Lung microvascular endothelial cell (primary cell): ENCODE measurements at places on chromosomes 13 and 19.

DNA sequence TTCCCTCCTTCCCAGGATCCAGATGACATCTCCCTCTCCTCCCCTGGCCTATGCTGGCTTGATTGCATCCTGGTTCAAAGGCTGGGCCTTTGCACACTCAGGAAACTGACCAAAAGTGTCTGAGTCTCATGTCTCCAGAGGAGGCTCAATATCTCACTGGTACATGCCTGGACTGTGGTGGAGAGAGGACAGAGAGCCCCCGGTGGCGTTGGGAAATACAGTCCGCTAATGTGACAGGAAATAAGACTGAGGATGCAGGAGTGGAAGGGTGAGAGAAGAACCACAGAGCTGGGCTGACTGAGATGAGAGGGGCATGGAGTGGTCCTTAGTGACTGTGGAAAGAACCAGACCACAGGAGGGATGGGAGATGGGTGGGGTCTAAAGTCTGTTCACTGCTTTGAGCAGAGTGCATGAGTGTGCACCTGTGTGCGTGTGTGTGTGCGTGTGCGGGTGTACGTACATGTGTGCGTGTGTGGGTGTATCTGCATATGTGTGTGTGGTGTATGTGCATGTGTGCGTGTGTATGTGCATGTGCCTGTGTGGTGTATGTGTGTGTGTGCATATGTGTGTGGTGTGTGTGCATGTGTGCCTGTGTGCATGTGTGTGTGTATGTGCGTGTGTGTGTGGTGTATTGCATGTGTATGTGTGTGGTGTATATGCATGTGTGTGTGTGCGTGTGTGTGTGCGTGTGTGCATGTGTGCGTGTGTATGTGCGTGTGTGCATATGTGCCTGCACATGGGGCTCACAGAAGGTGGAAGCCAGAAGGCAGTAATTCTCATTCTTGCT, 1.9 kb downstream of the SIGLEC5 start:
- no peak for DNase-seq

DNA sequence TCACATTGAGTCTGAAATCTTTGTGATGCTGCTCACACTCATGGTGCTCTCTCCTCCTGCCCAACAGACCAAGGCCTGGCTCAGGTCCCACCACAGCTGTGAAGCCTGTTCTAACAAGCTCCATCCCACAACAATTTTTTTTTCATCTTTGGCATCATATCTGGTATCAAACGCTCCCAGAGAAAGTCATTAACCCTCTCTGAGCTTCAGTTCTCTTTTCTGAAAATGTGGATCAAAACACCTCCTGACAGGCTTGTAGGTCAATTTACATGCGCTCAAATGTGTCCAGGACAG, 224.4 kb downstream of the LACC1 start:
- DNase-seq = no peak

GRCh38 chr13:74115133-74115532, 19.1 kb downstream of the KLF12 start:
- DNase-seq = peak; percentile 83

- no peak for DNase-seq
Observed at GRCh38 chr13:23847497-23847896, 41.7 kb downstream of the MIPEP start.

- no peak for DNase-seq
Observed at GRCh38 chr13:90943946-90944345, 403.5 kb upstream of the MIR17HG start.
